ENCODE measurements at places on chromosomes 7 and 10.

- no peak for DNase-seq
Observed at GRCh38 chr7:8213381-8213780, 48.6 kb downstream of the ICA1 start.

DNA sequence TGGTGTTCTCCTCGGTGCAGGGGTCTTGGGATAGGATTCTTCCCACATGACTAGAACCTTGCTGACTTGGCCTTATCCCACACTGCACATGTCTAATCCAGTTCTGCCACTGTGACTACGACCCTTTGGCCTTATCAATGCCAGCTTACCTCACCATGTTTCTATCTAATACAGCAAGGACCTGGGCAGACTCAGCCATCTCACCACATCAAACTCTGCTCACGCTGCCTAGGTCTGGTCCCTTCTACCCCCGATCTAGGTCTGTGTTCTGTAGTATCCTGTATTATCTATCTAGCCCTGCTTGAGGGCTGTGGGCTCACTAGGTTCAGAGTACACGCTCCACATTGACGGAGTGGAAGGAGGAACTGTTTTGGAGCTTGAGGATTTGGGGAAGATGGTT lies 282.4 kb downstream of the HPSE2 start:
- DNase-seq: no peak

- DNase-seq: no peak
Observed at GRCh38 chr10:7705341-7705740, 2.2 kb downstream of the ITIH2 start.

- peak; percentile 62 for DNase-seq
Observed at GRCh38 chr10:22606164-22606614, 108.2 kb downstream of the PIP4K2A start.

DNA sequence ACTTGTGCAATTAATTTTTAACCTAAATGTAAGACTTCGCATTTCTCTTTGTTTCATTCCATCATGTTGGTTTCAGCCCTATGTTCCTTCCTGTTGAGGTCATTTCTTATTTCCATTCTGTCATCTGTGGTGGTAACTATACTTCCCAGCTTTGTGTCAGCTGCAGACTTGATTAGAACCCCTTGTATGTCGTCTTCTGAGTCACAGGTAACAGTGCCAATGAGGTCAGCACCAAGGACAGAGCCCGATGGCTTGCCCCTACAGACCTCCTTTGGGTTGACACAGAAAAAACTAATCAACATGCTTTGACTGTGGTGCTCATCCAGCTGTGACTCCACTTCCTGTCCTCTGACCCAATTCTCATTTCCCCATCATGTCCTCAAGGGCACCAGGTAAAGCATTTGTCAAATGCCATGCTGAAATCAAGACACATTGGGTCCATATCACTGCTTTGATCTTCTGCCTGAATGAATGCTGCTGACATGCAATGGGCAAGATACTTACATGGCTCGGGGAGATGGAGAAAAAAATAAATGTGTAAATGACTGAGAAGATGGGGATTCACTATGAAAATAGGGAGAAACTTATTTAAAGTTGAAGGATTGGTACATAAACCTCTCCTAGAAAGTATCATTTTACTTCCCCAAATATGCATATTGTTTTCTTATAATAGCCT lies 25.6 kb upstream of the CRTAC1 start:
- no peak for DNase-seq

- DNase-seq: no peak
Observed at GRCh38 chr10:22992621-22993020, 64.8 kb downstream of the ARMC3 start.

- DNase-seq: no peak
Observed at GRCh38 chr10:73854310-73854709, 20.0 kb downstream of the CAMK2G start.

DNA sequence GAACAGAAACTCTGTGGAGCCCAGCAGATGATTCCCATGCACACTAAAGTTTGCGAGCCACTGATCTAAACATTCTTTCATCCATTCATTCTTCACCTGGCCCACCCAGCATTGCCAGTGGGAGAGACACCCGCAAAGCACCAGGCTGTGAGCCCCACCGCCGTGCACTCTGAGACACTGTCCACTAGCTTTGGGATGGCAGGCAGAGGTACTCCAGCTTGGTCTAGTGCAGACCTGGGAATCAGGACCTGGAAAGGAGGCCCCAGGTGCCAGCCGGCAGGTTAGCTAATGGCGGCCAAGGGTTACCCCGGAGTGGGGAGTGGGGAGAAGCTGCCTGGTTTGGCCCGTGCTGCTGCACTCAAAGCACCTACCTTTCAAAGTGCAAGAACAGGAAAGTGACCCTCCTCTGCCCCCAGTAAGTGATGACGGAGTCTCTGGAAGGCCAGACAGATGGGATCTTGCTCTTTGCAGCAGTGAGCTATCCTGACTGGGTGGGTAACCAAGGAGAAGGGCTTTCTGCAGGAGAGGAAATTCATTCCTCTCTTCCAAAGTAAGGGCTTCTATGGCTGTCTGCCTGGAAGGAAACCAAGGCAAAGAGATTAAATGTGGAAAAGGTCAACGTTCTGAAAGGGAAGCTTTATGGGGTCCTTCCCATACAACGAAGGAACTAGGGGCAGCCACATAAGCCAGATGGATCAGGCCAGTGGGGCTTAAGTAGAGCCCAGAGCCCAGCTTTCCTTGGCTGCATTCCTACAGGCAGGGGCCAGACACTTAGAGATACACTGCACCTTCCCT lies 74.2 kb upstream of the LRRC4 start:
- DNase-seq: no peak

DNA sequence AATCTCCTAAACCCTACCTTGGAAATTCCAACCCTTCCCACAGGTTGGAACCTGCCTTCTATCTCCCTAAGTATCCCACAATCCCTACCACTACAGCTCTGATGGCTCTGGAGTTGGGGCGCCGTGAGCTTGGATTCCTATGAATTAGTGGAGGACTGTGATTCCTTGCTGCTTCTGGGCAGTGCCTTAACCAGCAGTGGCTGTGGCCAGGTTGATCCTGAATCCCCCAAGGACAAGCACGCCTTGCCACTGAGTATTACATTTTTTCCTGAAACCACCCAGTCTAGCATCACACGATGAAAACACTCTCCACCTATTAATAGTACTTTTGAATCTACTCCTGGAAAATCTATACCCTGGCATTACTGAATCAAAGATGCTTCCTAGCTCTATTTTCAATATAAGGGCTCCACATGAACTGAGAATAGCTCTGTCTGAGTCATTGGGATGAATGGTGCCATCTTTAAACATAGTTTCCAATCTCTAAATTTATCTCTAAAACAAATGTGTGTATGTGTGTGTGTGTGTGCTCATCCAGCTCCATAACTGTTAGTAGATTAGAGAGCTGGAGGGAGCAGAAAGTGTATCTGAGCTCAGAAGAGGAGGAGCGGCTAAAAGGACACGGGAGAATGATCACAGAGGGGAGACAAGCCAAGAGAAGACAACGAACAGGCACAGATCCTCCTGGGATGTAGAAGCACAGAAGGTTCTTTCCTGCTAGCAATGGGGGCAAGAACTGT lies 11.9 kb upstream of the INPP5F start:
- no peak for DNase-seq

DNA sequence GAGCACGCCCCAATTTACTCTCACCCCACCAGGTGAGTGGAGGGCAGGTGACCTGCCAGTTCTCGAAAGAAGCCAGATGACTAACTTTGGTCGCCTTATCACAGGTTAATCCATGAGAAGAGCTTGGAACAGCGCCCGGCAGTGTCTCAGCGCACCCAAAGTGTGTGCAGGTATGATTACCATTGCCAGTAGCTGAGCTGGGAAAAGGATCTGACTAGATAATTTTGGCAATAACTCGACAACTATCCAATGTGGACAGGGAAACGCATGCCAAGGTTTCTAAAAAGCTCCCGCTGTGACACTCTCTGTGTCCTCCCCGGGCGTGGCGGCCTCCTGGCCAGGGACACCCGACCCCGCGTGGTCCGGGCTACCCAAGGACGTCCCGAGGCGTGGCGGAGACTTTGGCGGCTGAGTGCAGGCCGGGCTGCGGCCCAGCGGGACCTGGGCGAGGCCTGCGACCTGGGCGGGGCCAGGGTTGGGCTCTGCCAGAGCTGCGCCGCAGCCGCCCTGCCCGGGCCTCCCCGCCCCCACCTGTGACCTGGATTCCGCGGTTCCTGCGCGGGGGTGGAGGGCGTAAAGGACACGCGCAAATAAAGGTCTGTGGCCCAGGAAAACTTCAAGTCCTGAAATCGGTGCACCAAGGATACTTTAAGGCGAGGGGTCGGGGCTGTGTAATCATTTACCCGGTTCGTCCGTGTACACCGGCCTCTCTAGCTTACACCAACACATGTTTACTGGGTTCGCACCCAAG lies 13.7 kb upstream of the WAPL start:
- peak; percentile 70 for DNase-seq

DNA sequence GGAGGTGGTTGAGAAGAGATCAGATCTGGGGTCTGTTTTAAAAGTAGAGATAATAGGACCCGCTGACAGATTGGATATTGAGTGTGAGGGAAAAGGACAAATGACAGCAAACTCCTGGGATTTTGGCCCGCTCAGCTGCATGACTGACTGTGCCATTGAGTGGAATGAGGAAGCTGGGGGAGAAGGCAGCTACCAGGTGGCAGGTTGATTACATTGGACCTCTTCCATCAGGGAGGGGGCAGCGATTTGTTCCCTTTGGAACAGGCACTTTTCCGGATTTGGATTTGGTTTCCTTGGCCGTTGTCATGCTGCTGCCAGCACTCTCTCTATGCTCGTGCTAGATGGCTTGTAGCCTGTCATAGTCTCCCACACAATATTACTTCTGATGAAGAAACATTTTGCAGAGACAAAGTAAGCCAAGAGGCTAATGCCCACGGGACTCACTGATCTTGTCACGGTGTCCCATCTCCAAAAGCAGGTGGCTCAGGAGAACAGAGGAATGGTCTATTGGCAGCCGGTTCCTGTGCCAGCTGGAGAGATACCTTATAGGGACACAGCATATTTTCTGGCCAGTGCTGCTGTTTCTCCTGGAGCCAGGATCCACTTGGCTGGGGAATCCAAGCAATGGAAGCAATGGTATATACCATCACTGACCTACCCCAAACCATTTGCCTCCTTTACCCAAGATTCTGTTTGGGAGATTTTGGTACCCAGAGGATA lies 69.1 kb upstream of the WAC start:
- no peak for DNase-seq

GRCh38 chr7:5393328-5393727 lies 30.3 kb downstream of the TNRC18 start:
- DNase-seq: no peak

GRCh38 chr10:11930312-11930978 lies 107.3 kb downstream of the PROSER2 start:
- DNase-seq: no peak

DNA sequence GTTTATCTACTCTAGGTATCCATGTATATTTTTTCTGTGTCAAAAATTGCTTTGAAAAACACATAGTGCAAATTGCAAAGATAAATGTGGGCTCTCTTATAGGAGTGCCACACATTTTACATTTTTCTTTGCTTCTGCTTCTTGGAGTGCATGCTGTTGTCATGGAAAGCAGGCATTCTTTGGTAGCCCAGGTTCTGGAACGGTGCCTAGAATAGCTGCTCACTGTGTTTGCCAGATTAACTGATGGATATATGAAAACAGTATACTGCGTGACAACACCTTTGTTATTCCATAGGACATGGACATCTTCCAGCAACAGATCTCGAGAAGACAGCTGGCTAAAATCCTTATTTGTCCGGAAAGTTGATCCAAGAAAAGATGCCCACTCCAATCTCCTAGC lies 13.4 kb downstream of the NIPSNAP2 start:
- no peak for DNase-seq

- DNase-seq: no peak
Observed at GRCh38 chr10:125152450-125153368, 7.7 kb downstream of the CTBP2 start.

- no peak for DNase-seq
Observed at GRCh38 chr7:121871188-121871587, 1.8 kb upstream of the PTPRZ1 start.

DNA sequence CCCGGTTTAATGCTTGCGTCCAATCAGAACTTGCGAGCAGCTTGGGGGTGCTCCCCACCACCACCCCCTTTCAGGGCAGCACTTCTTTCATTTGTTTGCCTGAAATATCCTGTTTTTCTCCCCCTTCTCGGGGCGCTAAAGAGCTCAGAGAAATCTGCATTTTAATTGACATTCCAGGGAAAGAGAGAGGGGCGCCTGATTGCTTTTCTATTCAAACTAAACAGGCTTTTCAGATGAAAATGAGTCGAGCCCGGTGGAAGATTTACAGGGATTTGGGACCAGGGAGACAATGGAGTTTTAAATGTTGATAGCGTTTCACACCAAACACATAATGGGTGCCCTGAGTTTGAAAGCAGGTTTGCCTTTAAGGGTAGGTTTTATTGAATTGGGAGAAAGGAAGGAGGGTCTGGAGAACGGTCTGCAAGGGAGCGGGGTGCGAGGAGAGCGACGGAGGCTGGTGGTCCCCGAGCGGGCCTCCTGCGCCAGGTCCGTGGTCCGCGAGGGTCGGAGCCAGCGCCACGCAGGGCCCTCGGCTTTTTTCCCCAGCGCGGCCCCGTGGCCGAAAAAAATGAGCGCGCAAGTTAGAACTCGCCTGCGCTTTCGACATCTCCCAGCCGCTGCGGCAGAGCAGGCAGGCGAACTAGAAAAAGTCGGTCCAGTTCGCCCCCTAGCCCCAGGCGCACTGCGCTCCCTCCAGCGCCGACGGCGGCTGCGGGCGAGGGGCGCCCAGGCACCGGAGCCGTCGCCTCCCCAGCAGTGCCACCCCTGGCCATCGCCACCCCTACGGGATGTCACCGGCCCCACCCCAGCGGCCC lies 1.3 kb downstream of the FGFR2 start:
- DNase-seq: no peak

- no peak for DNase-seq
Observed at GRCh38 chr7:35652124-35652523, 42.8 kb downstream of the HERPUD2 start.

GRCh38 chr10:102422545-102423129 lies 2.0 kb downstream of the FBXL15 start:
- DNase-seq: peak; percentile 82

DNA sequence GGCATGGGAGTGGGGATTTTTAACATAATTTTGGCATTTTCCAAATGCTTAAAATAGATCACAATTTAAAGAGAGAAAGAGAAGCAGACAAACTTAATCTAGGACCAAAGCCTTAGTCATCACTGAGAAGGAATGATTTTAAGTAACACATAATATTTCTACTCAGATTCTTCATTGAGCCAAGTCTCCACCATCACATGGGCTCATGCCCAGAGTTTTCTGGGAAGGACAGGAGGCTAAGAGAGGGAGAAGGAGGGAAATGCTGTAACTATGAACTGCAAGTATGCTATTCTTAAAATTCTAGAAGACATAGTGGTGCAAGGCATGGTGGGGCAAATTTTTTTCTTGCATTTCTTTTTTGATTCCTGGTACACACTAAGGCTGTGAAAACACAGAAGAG lies 23.8 kb upstream of the UBE2D1 start:
- DNase-seq: no peak

- no peak for DNase-seq
Observed at GRCh38 chr7:122724366-122724765, 21.6 kb upstream of the RNF148 start.
